Stimulated activated CD4-positive, alpha-beta T cell treated with anti-CD3 and anti-CD28 coated beads, Interleukin-4, amount 100 ng/mL, for 4 hours (primary cell): ENCODE measurements at places on chromosomes 5 and 9.

- no peak for DNase-seq
These were observed 100.9 kb downstream of the STRBP start for GRCh38 chr9:123167474-123167873.

GRCh38 chr5:170444969-170445505 is 55.9 kb upstream of the KCNMB1 start:
- DNase-seq: no peak

DNA sequence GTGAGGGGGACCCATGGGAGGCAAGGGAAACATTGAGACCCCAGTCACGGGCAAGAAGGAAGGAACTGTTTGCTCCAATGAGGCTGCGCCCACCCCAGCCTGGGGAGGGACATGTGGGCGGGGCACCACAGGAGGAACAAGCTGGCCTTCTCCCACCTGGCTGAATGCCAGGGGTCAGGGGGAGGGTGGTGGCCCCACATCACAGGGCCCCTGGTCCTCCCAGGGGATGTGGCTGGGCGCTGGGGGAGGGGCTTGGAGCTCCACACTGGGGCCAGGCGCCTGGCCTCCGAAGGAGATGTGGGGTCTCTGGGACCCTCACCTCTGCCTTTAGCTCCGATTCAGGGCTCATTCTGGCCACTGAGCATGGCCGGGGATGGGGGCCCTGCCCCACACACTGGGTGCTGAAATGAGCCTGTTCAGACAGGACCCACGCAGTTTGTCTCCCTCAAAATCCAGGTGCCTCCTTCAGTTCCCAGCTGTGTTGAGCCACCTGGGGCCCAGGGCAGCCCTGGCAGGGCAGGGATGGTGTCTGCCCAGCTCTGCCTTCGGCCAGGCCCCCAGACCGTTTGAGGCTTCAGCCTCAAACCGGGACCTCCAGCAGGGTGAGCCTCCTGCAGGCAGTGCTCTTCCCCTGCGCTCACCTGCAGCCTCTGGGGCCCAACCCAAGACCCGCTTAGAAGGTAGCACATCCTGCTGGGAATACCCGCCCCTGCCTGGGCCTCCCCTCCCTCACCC is 33.2 kb upstream of the NOTCH1 start:
- no peak for DNase-seq

DNA sequence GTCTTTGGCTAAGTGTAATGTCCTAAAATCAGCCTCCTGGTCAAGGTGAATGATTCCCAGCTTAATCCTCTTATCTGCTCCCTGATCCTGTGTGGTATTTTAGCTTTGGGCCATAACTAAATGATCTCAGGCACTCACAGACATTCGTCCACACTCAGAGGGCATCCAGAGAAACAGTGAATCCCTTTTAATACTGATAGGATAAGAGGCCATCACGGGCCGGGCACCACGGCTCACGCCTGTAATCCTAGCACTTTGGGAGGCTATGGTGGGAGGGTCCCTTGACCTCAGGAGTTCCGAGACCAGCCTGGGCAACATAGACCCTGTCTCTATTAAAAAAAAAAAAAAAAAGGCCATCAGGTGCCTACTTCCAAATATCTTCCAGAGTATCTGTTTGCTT is 6.3 kb downstream of the PDCL start:
- no peak for DNase-seq

GRCh38 chr9:97502222-97502983 is 937 bp downstream of the TMOD1 start:
- peak; percentile 0 for DNase-seq

GRCh38 chr5:155276231-155276630 is 262.7 kb downstream of the KIF4B start:
- no peak for DNase-seq

DNA sequence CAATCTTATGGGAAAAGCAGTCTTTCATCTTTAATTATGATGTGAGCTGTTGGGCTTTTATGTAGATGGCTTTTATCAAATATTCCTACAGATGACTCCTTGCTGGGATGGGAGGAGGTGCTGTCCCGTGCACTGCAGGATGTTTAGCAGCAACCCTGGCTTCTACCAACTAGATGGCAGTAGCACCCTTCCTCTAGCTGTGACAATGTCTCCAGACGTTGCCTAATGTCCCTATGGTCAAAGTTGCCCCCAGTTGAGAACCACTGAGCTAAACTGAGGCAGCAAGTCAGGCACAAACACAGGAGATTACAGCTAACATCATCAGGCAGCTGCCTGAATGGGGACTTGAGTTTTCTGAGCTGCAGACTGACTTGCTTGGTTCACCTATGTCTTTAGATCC is 401.9 kb upstream of the PDE4D start:
- no peak for DNase-seq

DNA sequence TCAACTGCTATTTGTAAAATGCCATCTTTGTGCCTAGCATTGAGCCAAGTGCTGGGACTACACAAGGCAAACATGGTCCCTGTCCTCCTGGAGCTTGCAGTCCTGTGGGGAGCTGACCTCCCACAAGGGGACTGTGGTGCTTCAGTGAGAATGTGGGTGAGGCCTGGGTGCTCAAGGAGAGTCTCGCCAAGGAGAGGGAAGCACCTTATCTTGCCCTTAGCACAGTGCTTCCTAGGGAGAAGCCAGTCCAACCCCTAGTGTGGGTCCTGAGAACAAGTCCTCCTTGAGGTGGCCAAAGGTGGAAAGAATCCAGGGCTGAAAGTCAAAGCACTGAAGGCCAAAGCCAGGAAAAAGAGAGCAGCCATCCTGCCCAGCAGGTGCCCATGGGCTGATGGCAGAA is 31.1 kb upstream of the MVB12B start:
- no peak for DNase-seq

DNA sequence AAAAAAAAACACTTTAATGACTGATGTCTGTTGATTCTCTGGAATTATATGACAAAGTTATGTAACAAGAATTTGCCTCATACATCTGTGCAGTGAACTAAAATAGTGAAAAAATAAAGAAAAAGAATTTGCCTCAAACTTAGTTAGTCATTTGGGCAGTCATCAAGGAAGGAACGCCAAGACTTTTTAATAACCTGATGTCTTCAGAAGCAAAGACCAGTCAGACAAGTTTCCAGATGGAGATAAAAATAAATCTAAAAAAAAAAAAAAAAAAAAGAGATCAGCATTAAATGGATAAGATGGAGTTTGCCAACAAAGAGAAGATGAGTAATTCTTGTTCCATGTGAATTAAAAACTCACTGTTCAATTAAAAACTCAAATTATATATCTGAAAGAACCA is 52.3 kb upstream of the JMY start:
- no peak for DNase-seq

- no peak for DNase-seq
These were observed 29.8 kb upstream of the GGTA1 start for GRCh38 chr9:121529237-121529987.
